ENCODE measurements at places on chromosomes 7 and 10. TPM values are rescaled to one million over a fixed set of nuclear protein-coding genes. Genes with fewer than 3 reads are reported as not detected.
A peak's percentile ranks its signal among the peaks of the same experiment; 100 is the strongest.

GRCh38 chr7:139901056-139901795, 72.2 kb downstream of the TBXAS1 start:
- H3K27me3 ChIP-seq = no peaks in the 10 kb centered on the region
- H3K27ac ChIP-seq = no peak overlapping the region
- no peak overlapping the region for H3K4me3 ChIP-seq
- no peaks in the 10 kb centered on the region for H3K4me1 ChIP-seq
- no peak for DNase-seq

- no peaks in the 10 kb centered on the region for H3K4me1 ChIP-seq
- H3K4me3 ChIP-seq = no peak overlapping the region
- peak overlapping the region; percentile 20 for H3K27ac ChIP-seq
- H3K36me3 ChIP-seq = no peaks in the 10 kb centered on the region
Measured at GRCh38 chr10:3323865-3324498, 151.4 kb upstream of the PITRM1 start.

The CEP55 gene
- under 0.01 TPM for total RNA-seq

The PON3 gene
- total RNA-seq = not detected

The TMEM229A gene
- not detected for total RNA-seq

The PTF1A gene
- 0.90 TPM for total RNA-seq

- H3K36me3 ChIP-seq = no peaks in the 10 kb centered on the region
- peak within 1 kb of the TSS; percentile 95 for H3K27ac ChIP-seq
- H3K4me3 ChIP-seq = peak within 1 kb of the TSS; percentile 62
- no peaks in the 10 kb centered on the region for H3K4me1 ChIP-seq
- no peaks in the 10 kb centered on the region for H3K27me3 ChIP-seq
- peak; percentile 71 for DNase-seq
Measured at GRCh38 chr10:98446661-98447221, at the start of gene HPS1. Gene HPS1 (minus strand): TSS chr10:98446935. CDS start chr10:98443240, 3,695 bp downstream.
